ENCODE measurements at places on chromosomes 4 and X. TPM values are rescaled to one million over a fixed set of nuclear protein-coding genes. Genes with fewer than 3 reads are reported as not detected.

GRCh38 chrX:30971774-30972603 lies 82.9 kb upstream of the TAB3 start:
- peak; percentile 20 for DNase-seq

DNA sequence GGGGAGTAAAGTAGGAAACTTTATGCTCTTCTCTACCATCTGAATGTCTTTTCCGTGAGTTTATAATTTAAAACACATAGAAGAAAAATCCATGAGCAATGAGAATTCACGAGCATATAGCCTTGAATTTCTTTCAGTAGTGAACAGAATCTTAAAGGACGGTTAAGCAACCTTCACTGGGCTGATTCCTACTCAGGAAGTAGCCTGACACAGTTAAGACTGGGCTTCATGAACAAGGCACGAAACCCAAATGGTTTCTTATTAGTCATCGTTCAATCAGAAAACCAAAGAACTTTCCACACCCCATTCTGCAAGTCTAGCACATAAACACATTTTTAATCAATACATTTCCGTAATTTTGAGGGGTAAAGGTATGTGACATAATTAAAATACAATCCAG lies 95.8 kb downstream of the SH3KBP1 start:
- DNase-seq: peak; percentile 49

GRCh38 chr4:53601251-53601764 lies 10.0 kb upstream of the LNX1 start:
- DNase-seq: peak; percentile 11

- no peak for DNase-seq
Measured at GRCh38 chrX:105738162-105738561, 84.2 kb upstream of the NRK start.

- DNase-seq: no peak
Measured at GRCh38 chr4:168777277-168777965, 232.6 kb downstream of the CBR4 start.

GRCh38 chrX:154082396-154083125 lies 15.0 kb downstream of the MECP2 start:
- peak; percentile 29 for DNase-seq

GRCh38 chrX:114077773-114078172 lies 506.1 kb upstream of the HTR2C start:
- DNase-seq: no peak

DNA sequence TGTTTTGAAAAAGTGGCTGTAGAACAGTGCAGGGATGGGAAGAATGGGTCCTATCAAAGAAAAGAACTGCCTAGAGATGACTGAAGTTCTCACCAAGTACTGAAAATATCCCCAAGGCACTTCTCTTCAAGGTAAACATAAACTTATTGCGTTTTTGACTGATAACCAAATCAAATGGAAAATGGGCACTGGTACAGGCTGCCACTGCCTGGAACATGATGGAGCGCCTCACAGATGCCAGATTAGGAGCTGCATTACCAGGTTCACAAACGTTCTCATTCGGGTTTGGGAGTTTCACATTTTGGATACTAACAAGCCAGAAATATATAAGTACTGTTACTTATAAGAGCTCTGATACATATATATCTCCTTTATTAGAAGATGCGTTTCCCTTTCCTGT lies 141.3 kb downstream of the CBR4 start:
- no peak for DNase-seq

DNA sequence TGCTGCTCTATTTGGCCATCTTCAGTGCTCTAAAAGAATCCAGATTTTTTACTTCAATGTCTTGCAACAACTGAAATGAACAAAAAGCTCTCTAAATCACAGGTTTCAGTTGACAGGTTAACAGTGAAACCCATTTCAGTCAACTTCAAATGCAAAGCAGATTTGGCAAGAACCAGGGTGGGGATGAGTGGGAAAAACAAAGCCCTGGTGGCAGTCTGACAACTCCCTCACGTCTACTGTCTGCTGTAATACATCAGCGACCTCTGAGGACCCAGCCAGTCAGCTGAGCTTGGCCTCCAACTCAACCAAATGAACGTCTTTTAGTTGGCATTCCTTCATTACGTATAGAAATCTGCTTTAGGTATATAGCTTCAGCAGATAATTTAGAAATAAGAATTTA lies 95.8 kb downstream of the COL25A1 start:
- no peak for DNase-seq

DNA sequence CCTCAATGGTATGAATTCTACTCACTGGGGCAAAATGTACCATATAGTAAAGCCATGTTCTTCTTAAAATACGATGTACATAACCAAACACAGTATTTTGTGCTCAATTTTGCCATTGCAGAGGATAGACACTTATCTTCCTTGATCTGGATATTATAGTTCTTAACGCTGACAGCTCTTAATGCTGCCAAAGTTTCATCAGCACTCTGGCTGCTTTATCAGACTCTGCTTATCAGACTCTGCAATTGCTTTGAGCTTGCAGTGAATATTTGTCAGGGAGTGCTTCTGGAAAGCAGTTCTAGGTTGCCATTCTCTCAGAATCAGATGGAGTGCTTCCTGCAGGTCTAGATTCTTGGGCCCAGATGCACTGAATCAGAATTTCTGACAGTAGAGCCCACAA lies 863.1 kb downstream of the CCSER1 start:
- DNase-seq: no peak

DNA sequence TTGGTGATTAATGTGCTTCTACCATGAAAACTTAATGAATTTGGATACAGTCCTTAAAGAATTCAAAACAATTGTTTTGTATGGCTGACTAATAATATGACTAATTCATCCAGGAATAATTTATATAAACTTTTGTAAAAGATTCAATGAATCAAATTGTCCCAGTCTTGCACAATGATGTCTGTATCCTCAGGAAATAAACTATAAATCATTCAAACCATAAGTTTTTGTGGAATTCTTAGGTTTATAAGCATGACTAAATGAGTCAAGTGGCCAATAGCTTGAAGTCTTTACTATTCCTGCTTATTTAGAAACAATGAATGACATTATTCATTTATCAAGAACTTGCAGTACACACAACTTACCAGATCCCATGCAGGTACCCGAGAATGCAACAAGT lies 935.0 kb upstream of the INTU start:
- DNase-seq: peak; percentile 49

GRCh38 chr4:98518559-98519267 lies 139.7 kb downstream of the TSPAN5 start:
- no peak for DNase-seq

DNA sequence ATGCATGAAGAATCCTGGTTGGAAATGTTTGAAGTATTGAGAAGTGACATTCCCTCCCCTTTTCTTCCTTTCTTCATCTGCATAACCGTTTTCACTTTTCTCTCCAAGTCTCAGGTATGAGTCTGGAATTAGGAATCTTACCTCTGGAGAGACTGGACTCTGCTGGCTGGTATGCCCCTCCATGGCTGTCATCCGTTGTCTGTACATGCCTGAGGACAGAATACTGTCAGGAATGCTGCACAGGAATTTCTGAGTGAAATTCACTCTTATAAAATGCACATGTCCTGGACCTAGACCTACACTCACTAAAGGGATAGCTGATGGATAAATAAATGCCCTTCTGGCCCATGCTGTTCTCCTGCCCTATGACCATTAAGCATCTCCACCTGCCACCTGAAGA lies 179.5 kb downstream of the MSN start:
- DNase-seq: no peak

DNA sequence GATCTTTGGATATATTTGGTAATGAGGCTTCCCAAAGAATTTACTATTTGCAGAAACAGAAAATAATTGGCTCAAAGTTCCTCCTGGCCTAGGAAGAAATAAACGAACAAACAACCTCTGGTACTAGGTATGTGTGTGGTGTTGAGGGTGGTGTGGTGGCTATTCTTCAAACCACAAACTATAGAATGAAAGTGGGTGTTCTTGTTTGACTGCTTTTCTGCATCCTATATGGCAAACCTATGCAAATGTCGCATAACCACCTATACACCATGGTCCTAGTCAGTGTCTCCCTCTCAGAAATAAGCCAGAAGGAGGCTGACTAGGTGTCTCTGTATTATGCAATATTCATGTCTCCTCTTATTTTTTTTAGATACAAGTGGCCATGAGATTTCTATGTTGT lies 106.6 kb upstream of the PCDH18 start:
- DNase-seq: no peak

GRCh38 chrX:66163447-66163846 lies 600 bp upstream of the HEPH start:
- no peak for DNase-seq

GRCh38 chr4:170127758-170128157 lies 38.0 kb upstream of the AADAT start:
- DNase-seq: no peak

- DNase-seq: no peak
Measured at GRCh38 chrX:20361081-20361889, 94.6 kb upstream of the RPS6KA3 start.

DNA sequence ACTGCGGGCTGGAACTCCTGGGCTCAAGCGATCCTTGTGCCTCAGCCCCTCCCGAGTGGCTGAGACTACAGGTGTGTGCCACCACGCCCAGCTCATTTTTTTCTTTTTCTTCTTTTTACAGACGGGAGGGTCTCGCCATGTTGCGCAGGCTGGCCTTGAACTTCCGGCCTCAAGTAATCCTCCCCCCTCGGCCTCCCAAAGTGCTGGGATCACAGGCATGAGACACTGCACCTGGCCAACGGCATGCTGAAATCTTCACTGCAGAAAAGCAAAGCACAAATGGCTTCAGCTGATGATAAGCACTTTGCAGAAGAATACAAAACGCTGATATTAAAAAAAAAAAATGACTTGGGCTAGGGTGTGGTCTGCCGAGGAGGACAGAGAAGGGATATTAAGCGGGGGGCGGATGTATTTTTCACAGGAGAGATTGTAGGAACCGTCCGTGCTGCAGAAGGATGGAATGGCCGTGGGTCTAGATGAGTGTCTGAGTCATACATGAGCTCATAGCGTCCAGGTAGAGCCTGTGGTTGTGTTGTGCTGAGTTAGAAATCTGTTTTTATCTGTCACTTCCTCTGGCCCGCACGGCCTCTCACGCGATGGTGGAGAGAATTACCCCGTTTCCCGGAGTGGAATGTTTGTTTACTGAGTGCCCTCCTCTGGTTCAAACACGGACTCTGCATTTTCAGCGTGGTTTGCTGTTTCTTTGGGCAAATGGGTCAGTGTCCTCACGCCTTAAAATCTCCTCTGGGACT lies 8.5 kb upstream of the AKAP17A start:
- DNase-seq: peak; percentile 87

- DNase-seq: peak; percentile 4
Measured at GRCh38 chr4:93897559-93897958, 69.0 kb downstream of the ATOH1 start.

GRCh38 chr4:39685990-39686389 lies 11.9 kb upstream of the UBE2K start:
- no peak for DNase-seq

Gene ELF4
- 13.1 TPM for total RNA-seq

Gene ARHGAP6
- 0.70 TPM for total RNA-seq

Gene DOCK11
- total RNA-seq: 5.3 TPM

Gene TLR10
- total RNA-seq: 0.03 TPM

Gene SNX25
- 24.6 TPM for total RNA-seq

Gene RAB39B
- 0.50 TPM for total RNA-seq

Gene SPATA4
- not detected for total RNA-seq

Gene ADGRA3
- 28.7 TPM for total RNA-seq

Gene INTS12
- 21.2 TPM for total RNA-seq

Gene RPA4
- not detected for total RNA-seq

Gene GJB1
- total RNA-seq: not detected

Data from HT1080 (cell line).